ENCODE measurements at places on chromosomes 1 and 21.

DNA sequence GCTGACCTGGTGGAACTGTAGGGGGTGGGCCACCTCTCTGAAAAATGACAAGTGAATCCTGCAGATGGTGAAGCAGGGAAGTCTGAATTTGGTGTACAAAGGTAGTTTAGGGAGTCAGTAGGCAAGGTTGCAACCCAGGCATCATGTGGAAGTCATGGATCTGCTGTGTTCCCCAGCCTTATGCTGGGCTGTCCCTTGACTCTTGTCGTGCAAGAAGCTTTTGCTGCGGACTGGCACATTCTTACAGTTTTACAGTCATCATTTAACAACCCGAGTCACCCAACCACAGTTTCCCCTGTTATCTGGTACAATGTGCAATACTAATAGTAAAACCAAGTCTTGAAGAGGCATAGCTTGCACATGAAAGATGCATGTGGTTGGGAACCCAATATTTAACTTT lies 13.2 kb downstream of the RHOU start:
- no peak for DNase-seq

GRCh38 chr21:16794950-16795349 lies 717.9 kb upstream of the CXADR start:
- no peak for DNase-seq

GRCh38 chr21:45542242-45542666 lies at the start of gene SLC19A1:
SLC19A1 (minus strand) TSS chr21:45542440; CDS start chr21:45537959, 4,481 bp downstream.
- DNase-seq = peak; percentile 99

GRCh38 chr1:168372307-168372706 lies 91.6 kb downstream of the TBX19 start:
- DNase-seq = no peak

GRCh38 chr1:11731691-11732283 lies 4.1 kb upstream of the AGTRAP start:
- DNase-seq = peak; percentile 91

GRCh38 chr1:35580949-35581388 lies 7.9 kb downstream of the TFAP2E start:
- DNase-seq = no peak

DNA sequence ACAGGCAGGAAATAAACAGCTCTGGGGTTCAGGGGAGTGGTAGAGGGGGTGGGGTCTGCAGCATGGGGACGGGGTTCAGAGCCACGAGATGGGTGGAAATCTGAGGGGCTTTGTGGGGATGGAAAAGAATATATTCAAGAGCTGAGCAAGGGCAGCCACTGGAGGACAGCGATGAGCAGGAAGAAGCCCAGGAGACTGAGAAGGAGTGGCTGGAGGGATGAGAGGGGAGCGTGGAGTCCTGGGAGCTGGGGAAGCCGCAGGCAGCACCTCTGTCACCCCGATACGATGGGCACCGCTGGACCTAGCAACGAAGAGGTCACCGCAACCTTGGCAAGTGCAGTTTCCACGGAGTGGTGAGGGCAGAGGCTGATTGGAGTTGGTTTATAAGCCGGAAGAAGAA lies 10.0 kb upstream of the KCNAB2 start:
- DNase-seq = peak; percentile 74

- DNase-seq = peak; percentile 37
These were observed 24.1 kb upstream of the NPHP4 start for GRCh38 chr1:6016191-6016865.

- no peak for DNase-seq
These were observed 18.0 kb upstream of the WDTC1 start for GRCh38 chr1:27216466-27216865.

- no peak for DNase-seq
These were observed 181.3 kb downstream of the KCTD3 start for GRCh38 chr1:215748431-215748830.

DNA sequence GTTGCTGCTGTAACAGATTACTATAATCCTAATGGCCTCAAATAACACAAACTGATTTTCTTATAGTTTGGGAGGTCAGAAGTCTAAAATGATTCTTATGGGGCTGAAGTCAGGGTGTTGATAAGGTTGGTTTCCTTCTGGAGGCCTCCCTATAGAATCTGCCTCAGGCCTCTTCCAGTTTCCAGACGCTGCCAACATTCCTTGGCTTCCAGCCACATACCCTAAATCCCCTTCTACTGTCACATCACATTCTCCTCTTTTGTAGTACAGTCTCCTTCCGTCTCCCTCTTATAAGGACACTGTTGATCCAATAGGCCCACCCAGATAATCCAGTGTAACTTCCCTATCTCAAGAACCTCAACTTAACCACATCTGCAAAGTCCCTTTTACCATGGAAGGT lies 145.3 kb upstream of the NCAM2 start:
- no peak for DNase-seq

DNA sequence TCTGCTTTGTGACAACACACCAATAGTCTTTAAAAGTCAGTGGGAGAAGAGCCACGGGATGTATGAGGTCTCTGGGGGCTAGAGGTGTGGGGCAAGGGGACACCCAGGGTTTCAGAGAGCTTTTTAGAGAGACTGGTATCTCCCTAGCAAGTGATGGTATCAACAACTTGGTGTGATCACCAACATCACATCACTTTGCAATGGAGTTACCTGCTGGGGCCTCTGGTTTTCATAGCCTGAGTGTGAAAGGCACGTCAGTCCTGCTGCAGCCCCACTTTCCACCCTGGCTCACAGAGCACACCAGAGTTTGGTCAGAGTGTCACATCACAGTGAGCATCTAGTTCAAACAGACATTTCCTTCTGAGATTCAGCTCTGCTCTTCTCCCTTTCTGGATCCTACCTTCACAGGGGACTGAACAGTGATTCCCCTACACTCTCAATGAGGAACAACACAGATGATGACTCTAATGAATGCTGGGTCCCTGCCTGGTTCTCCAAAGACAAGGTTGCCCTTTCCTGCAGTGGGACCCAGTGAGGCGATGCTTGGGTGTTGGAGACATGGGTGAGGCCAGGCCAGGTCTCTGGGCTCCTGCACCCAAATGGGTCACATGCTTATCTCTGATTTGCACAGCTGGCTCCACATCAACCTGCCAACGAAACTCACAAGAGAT lies 2.0 kb upstream of the MAN1C1 start:
- DNase-seq = peak; percentile 1

- DNase-seq = no peak
These were observed 85.7 kb downstream of the NRDC start for GRCh38 chr1:51792864-51793263.

- DNase-seq = no peak
These were observed 810 bp downstream of the RGS5 start for GRCh38 chr1:163201906-163202305.

- DNase-seq = no peak
These were observed 69.6 kb upstream of the KCTD3 start for GRCh38 chr1:215497528-215497927.

GRCh38 chr1:152871731-152872126 lies 6.4 kb upstream of the SMCP start:
- no peak for DNase-seq

- DNase-seq = peak; percentile 61
These were observed at the start of gene ZNF593OS for GRCh38 chr1:26171084-26172072. ZNF593OS (minus strand) TSS chr1:26171832; CDS start chr1:26171661, 171 bp downstream.

DNA sequence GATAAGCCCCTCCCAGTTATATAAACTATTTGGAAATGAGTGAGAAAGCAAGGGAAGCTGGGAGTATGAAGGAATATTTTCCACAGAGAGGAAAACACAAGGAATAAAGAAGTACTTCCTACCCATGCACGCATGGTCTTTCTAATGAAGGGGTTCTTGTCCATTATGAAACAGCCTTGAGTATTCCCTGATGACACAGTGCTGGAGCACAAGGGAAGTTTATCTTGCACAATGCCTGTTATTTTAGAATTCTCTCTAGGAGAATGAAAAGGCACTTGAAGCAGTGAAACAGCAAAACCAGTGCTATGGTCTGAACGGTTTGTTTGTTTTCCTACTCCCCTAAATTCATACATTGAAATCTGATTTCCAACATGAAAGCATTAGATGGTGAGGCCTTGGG lies 38.6 kb upstream of the ADAMTS1 start:
- DNase-seq = no peak

- DNase-seq = no peak
These were observed 6.3 kb downstream of the CD2 start for GRCh38 chr1:116760487-116760886.

DNA sequence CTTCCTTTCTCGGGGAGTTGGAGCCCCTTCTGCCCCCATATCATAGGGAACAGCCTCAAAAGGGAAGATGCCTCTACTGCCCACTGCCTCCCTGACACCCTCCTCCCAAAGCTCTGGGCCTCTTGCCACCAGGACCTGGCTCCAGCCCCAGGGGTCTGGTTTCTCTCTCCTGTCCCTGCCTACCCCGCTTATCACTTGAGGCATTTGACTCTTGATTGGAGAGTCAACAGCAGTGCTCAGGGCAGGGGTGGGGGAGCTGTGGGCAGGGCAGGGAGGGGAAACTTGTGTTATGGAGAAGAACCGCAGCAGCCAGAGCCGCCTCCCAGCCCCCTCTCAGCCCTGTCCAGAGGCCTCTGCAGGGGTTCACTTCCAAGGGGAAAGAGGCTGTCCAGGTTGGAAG lies 573 bp downstream of the TRIM63 start:
- DNase-seq = peak; percentile 58

GRCh38 chr1:213054733-213055591 lies 3.9 kb downstream of the RPS6KC1 start:
- DNase-seq = no peak

- DNase-seq = peak; percentile 79
These were observed 30.1 kb downstream of the NTPCR start for GRCh38 chr1:232980355-232980978.

DNA sequence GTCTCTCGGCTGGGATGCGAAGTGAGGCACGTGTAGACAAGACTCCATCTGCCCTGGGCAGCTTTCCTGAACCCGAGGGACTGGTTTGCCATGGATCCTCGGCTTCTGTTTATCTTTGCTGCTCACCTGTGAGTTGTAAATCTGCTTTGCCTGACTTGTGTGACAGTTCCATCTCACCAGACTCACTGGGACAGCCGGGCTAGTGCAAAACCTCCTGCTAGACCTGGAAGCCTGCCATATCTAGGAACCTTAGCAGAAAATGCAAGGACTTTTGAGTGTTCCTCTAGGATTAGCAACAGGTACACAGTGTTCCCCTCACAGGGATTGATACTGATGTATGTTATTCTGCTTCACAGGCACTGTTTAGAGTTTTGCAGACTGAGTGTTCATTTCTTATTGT lies 218.6 kb downstream of the URB2 start:
- no peak for DNase-seq

DNA sequence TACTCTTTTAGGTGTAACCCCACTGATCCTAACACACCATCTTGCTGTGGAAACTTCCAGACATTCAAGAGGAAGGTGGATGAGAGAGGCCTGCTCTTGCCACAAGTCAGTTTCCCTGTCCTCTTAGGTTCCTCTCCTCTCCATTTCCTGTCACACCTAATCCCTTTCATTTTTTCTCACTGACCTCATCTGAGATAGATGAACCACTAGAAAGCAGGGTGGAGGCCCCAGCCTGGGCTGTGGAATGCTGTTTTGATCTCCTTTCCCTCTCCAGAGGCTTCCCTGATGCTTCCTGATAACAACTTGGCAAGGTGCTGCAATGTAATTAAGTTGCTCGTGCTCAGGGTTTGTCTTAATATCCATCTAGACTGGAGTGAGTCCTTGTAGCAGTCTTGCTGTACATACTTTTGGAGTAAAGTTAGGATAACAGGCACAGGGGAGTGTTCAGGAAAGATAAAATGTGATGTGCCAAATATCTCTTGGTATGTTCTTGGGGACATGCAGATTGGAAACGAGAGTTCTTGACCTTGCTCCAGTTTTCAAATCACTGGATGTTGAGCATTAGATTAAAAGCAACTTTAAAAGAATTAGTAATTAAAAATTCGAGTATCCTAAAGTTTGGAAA lies 11.2 kb downstream of the LRRC42 start:
- peak; percentile 34 for DNase-seq

GRCh38 chr1:213281640-213282301 lies 230.7 kb downstream of the RPS6KC1 start:
- peak; percentile 45 for DNase-seq

- DNase-seq = no peak
These were observed 573.3 kb upstream of the PBX1 start for GRCh38 chr1:163985700-163986099.

GRCh38 chr1:150576367-150576711 lies 3.1 kb downstream of the MCL1 start:
- DNase-seq = no peak

- no peak for DNase-seq
These were observed 219.8 kb upstream of the DUSP10 start for GRCh38 chr1:221961532-221962292.

- peak; percentile 49 for DNase-seq
These were observed 1.9 kb downstream of the PABPC4 start for GRCh38 chr1:39574646-39575045.

GRCh38 chr1:180268556-180269075 lies 38.6 kb downstream of the LHX4 start:
- DNase-seq = peak; percentile 71

- DNase-seq = no peak
These were observed 1.0 kb downstream of the CCDC24 start for GRCh38 chr1:43992232-43992995.

- peak; percentile 32 for DNase-seq
These were observed 57.6 kb upstream of the FMO3 start for GRCh38 chr1:171032822-171033702.

DNA sequence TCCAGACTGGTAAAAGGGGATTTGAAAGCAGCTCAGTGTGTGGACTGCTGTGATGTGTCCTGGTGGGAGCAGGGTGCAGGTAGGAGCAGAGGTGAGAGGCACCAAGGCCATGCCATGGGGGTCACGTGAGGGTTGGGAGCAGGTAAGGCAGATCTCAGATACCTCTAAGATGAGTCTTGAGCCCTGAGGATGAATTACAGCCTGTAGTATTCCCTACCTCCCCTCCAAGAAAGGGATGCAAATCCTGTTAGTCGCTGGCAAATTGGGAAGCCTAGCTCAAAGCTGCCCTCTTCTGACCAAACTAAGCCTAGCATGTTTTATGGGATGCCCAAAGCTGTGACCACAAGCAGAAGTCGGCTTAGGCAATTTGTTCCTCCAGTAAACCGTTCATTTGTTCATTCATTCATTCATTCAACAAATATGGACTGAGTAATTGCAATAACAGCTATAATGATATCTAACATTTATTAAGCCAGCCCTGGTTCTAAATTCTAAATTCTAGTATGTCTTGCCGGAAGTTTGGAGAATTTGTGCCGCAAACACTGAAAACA lies 3.9 kb upstream of the NUAK2 start:
- DNase-seq = peak; percentile 90

DNA sequence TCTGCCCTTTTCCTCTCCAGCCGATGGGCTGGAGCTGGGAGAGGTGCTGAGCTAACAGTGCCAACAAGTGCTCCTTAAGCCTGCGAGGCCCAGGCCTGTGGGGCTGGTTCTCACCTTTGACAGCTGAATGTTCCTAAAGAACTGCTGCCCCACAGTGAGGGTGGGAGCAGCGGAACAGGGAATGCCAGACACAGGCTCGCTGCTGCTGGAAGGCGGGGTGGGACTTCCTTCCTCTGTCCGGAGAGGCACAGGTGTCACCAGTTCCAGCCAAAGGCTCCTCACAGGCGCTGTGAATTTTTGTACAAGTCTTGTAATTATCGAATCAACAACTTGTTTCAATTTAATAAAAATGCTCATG lies 47.1 kb downstream of the COQ8A start:
- peak; percentile 28 for DNase-seq

Measured in H7 (cell line).